Activated T-helper 1 cell treated with anti-CD3 and anti-CD28 coated beads, Interleukin-12 subunit alpha, Interleukin-12 subunit beta, Interleukin-2, Interleukin-4 antibody, amounts not matched to agents 30 ng/mL and 10 ng/mL and 1 ng/mL, durations not matched to agents 14 hours and 24 hours and 36 hours (primary cell): ENCODE measurements at places on chromosomes 6 and 20.

DNA sequence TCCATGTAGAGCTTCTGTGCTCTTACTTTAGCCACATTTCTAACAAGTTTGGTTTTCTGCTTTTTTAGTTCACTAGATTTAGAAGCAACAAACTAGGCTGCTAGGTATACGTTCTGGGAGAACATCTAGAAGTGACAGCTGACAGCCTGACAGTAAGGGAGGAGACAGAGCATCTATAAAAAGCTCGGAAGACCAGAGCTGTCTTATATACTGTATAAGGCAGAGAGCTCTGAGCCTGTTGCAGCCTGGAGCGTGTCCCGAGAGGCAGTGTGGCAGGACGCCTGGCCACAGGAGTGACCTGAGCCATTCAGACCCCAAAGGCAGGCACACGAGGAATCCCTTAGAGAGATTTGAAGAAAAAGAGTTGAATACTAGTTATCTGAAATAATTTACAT is 24.6 kb downstream of the PPP1R14C start:
- peaks cover 9% of the 10 kb centered on the region for H3K4me1 ChIP-seq
- H3K4me3 ChIP-seq = no peak overlapping the region
- H3K36me3 ChIP-seq = no peaks in the 10 kb centered on the region
- no peak for DNase-seq
- H3K27ac ChIP-seq = no peak overlapping the region
- H3K27me3 ChIP-seq = peaks cover 13% of the 10 kb centered on the region

DNA sequence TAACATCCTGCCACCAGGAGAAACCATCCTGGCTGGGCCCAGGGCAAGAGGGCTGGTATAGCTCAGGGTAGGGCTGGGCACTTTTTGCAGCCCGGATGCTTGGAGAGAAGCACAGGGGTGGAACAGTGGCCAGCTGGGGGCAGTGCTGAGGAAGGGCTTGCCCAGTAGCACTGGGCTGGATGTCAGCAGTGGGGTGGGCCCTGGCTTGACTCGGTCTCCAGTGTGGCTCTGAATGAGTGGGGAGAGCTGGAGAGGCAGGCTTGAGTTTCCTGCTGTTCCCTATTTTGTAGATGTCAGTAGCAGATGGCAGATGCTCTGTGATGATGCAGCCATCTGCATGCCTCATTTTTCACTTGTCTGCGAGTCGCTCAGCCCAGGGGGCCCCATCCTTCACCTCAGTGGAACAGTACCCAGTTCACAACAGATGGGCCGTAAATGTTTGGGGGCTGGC is 56.3 kb upstream of the TULP1 start:
- no peak overlapping the region for H3K4me3 ChIP-seq
- H3K4me1 ChIP-seq = no peaks in the 10 kb centered on the region
- H3K36me3 ChIP-seq = peaks cover 5% of the 10 kb centered on the region
- H3K27me3 ChIP-seq = peaks cover 9% of the 10 kb centered on the region
- peak; percentile 2 for DNase-seq
- no peak overlapping the region for H3K27ac ChIP-seq

- H3K27me3 ChIP-seq = no peaks in the 10 kb centered on the region
- peaks cover 76% of the 10 kb centered on the region for H3K36me3 ChIP-seq
- no peak overlapping the region for H3K4me3 ChIP-seq
Observed at GRCh38 chr6:32830017-32830416, 8.5 kb downstream of the TAP2 start.

GRCh38 chr6:23413327-23414050 is 712.5 kb upstream of the NRSN1 start:
- no peaks in the 10 kb centered on the region for H3K27me3 ChIP-seq
- H3K4me1 ChIP-seq = no peaks in the 10 kb centered on the region
- H3K27ac ChIP-seq = no peak overlapping the region
- no peak for DNase-seq

DNA sequence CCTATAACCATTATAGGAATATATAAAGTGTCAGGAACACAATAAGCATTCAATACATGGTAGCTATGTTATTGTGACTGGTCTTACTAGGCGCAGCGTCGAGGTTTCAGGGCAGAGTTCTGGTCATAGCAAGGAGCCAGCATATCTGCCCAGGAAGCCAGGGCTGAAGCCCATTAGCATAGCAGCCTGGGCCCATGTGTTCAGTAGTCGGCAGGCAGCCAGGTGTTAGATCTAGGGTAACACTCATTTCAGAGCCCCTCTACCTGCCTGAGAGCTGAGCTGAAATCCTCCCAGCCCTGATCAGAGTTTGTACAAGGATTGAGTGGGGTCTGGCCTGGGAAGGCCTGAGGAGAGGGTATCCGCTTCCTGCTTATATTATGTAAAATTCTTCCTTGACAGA is 32.1 kb downstream of the C20orf173 start:
- DNase-seq = no peak
- no peak overlapping the region for H3K27ac ChIP-seq
- H3K4me3 ChIP-seq = no peak overlapping the region
- no peaks in the 10 kb centered on the region for H3K27me3 ChIP-seq
- H3K36me3 ChIP-seq = peaks cover 63% of the 10 kb centered on the region

DNA sequence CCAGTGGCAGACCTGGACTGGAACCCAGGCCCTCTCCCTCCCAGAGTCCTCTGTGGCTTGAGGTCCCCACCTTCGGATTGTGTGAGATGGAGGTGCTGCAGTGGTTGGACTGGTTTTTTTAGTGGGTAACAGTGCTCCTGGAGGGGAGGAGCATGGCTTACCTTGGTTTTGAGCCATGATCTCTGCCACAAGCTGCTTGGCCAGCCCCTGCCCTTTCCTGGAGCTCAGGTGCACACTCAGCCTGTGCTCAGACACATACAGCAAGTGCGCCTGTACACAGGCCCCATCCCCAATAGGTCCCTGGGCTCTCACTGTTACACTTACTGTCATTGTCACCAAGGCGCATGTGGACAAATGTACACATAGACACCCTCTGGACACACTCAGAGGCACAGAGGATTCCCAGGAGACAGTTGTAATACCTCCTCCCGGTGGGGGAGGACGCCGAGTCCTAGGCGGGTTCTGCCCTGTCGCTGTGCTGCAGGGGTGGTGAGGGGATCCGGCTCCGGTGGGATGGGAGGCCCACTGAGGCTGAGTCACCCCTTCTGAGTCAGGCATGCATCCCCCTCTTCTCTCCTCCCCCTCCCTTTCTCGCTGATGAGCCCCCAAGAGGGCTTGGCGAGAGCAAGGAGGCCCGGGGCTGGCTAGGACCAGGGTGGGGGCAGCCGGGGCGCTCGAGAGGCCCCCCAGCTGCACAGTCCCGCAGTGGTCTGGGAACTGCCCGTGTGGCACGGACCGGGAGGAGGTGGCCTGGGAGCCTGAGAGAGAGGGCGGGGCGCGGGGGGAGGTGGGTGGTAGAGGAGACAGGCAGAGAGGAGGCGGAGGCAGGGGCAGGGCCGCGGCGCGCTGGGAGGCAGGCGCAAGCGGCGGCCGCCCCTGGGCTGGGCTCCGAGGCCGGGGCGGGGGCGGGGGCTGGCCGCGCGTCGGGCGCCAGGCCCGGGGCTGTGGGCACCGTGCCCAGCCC is 522 bp upstream of the EPB41L1 start:
- no peaks in the 10 kb centered on the region for H3K36me3 ChIP-seq
- H3K4me3 ChIP-seq = no peak overlapping the region
- H3K27me3 ChIP-seq = peaks cover 29% of the 10 kb centered on the region
- DNase-seq = no peak
- no peaks in the 10 kb centered on the region for H3K4me1 ChIP-seq

- no peaks in the 10 kb centered on the region for H3K27me3 ChIP-seq
- DNase-seq = no peak
- peaks cover 13% of the 10 kb centered on the region for H3K4me1 ChIP-seq
- peaks cover 2% of the 10 kb centered on the region for H3K36me3 ChIP-seq
Observed at GRCh38 chr6:20678831-20679352, 144.6 kb downstream of the CDKAL1 start.

DNA sequence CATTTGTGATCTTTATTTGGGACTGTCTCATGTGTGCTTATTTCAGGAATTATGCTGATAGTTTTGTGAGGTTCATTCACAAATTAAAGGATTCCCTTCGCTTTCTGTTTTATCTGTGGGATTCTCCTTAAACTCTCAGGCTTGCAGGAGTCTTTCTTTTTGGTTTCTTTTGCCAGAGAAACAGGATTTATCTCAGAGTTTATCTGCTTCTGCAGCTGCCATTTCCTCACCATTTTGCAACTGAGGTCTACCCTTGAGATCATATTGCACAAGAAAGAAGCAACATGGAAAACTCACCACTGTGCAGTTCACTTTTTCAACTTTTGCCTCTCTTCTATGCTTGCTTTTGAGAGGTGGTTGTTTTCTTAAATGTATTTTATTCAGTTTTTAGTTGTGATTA is 201.0 kb downstream of the PRL start:
- no peak overlapping the region for H3K27ac ChIP-seq
- no peak overlapping the region for H3K4me3 ChIP-seq
- H3K36me3 ChIP-seq = no peaks in the 10 kb centered on the region

GRCh38 chr20:61086031-61086430 is 166.0 kb upstream of the CDH4 start:
- no peak overlapping the region for H3K4me3 ChIP-seq
- no peak overlapping the region for H3K27ac ChIP-seq
- H3K27me3 ChIP-seq = no peaks in the 10 kb centered on the region
- H3K36me3 ChIP-seq = no peaks in the 10 kb centered on the region

DNA sequence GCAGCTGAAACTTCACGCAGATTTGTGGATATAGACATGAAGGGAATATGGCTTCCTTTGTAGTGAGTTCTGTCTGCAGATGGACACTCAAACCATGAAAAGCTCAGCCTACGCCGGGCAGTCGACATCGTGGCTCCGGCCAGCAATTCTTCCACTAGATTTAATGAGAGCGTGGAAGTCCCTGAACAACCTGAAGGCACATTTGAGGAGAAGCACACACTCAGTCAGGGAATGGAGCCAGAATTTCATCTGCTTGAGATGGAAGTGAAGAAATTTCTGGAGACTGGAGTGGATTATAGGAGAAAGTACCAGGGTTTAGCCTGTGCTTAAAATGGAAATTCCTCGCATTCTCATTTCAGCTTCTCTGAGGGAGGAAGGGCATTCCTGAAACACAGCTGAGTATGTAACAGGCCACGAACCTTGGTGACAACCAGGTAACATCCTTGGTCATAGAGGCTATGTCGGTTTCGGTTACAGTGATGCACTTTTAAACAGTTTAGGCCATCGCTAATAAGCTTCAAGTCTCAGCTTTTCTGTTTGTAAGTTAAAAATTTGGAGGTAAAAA is 80.5 kb upstream of the AGPAT4 start:
- no peak for DNase-seq
- no peak overlapping the region for H3K27ac ChIP-seq
- H3K36me3 ChIP-seq = no peaks in the 10 kb centered on the region

GRCh38 chr20:34201531-34201930 is 39.7 kb upstream of the ASIP start:
- no peaks in the 10 kb centered on the region for H3K36me3 ChIP-seq
- no peak overlapping the region for H3K27ac ChIP-seq
- peaks cover 5% of the 10 kb centered on the region for H3K4me1 ChIP-seq
- H3K27me3 ChIP-seq = peaks cover 23% of the 10 kb centered on the region

GRCh38 chr20:38725931-38726803 is 1.9 kb downstream of the SLC32A1 start:
- no peak for DNase-seq
- peaks cover 86% of the 10 kb centered on the region for H3K27me3 ChIP-seq
- H3K4me3 ChIP-seq = peak overlapping the region; percentile 35
- peaks cover 6% of the 10 kb centered on the region for H3K36me3 ChIP-seq
- H3K27ac ChIP-seq = peak overlapping the region; percentile 87
- H3K4me1 ChIP-seq = peaks cover 57% of the 10 kb centered on the region

- peak overlapping the region; percentile 91 for H3K27ac ChIP-seq
- H3K36me3 ChIP-seq = peaks cover 54% of the 10 kb centered on the region
- no peaks in the 10 kb centered on the region for H3K27me3 ChIP-seq
- DNase-seq = no peak
- peak overlapping the region; percentile 24 for H3K4me3 ChIP-seq
- H3K4me1 ChIP-seq = peaks cover 52% of the 10 kb centered on the region
Observed at GRCh38 chr20:38839563-38839962, 34.1 kb downstream of the PPP1R16B start.

GRCh38 chr6:108750801-108751200 is 97.4 kb upstream of the ARMC2 start:
- no peak for DNase-seq
- H3K4me1 ChIP-seq = no peaks in the 10 kb centered on the region
- peaks cover 17% of the 10 kb centered on the region for H3K27me3 ChIP-seq

- peaks cover 78% of the 10 kb centered on the region for H3K4me1 ChIP-seq
- no peaks in the 10 kb centered on the region for H3K27me3 ChIP-seq
- peaks cover 17% of the 10 kb centered on the region for H3K36me3 ChIP-seq
- DNase-seq = no peak
- H3K27ac ChIP-seq = peak overlapping the region; percentile 83
Observed at GRCh38 chr6:149499066-149499465, 14.3 kb upstream of the ZC3H12D start.

DNA sequence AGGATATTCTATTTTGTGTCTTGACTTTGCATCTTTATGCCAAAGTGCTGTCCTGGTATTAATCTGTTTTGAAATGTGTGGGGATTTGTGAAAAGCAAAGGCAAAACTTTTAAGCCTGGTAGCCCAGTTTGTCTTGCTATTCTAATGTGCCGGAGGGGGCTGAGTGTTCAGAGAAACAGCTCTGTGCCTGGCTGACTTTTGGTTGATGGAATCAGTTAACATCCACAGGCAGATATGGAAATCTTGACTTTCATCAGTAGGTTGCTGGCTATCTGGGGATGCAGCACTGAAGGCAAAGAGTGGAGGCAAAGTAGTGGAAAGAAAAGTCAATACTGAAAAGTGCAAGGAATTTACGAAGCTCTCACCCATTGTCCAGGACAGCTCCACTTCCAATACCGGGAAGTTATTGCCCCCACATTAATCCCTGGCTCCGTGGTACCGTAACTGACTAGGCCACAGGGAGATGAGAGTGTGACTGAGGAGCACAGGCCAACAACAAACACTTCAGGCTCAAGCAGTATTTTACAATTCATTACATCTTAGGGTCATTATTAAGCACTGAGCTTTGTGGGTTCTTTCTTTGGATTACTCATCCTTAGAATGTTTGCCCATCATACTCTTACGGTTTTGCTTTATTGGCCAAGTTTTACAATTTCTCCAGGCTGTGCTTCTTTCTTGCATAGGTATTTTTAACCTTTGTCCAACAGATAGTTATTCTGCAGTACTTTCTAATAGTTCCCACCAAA is 164.6 kb downstream of the MTFR2 start:
- DNase-seq = no peak
- no peak overlapping the region for H3K27ac ChIP-seq
- no peaks in the 10 kb centered on the region for H3K27me3 ChIP-seq

DNA sequence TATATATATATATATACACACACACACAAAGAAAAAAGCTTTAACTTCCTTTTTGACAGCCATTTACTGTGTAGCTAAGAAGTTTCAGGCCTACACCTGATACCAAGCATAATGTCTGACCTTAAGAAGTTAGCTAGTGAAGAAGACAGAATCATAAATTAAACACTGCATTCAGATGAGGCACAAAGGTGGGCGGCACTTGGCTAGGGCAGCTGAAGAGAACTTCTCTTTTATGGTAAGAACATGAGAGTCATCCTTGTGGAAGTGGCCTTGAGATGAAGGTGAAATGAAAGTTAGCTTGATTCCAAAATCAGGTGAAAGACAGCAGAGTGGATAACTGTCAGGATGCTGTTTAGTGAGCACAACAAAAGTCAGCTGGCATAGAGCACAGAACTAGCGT is 46.5 kb downstream of the HTR1B start:
- no peaks in the 10 kb centered on the region for H3K4me1 ChIP-seq
- H3K4me3 ChIP-seq = no peak overlapping the region
- H3K27ac ChIP-seq = no peak overlapping the region
- H3K27me3 ChIP-seq = no peaks in the 10 kb centered on the region

GRCh38 chr6:73353636-73354593 is at the start of gene DPPA5:
Gene DPPA5, minus strand, starts transcription at chr6:73354276. Its CDS starts 51 bp downstream, at chr6:73354225.
- DNase-seq = no peak
- H3K4me3 ChIP-seq = no peak within 1 kb of the TSS
- no peak within 1 kb of the TSS for H3K27ac ChIP-seq
- peaks cover 16% of the 10 kb centered on the region for H3K27me3 ChIP-seq
- H3K4me1 ChIP-seq = no peaks in the 10 kb centered on the region
